Left cardiac atrium (tissue), 4 donors: ENCODE measurements at places on chromosomes 16 and 17.

- no peak for DNase-seq
Observed at GRCh38 chr16:23711785-23712184, 1.2 kb downstream of the ERN2 start.

- DNase-seq: no peak
Observed at GRCh38 chr16:12553191-12553590, 250.5 kb downstream of the CPPED1 start.

DNA sequence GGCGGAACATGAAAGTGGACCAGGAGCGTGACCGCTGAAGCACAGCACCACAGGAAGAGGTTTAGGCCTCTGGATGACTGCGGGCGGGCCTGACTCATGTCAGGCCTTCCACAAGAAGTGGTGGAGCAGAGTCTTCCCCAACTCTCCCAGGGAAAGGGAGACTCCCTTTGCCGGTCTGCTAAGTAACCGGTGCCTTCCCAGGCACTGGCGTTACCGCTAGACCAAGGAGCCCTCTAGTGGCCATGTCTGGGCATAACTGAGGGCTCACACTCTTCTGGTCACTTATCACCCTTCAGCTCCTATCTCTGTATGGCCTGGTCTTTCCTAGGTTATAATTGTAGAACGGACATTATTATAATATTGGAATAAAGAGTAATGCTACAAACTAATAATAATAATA, 1931.9 kb downstream of the TP53TG3F start:
- DNase-seq: peak; percentile 43

DNA sequence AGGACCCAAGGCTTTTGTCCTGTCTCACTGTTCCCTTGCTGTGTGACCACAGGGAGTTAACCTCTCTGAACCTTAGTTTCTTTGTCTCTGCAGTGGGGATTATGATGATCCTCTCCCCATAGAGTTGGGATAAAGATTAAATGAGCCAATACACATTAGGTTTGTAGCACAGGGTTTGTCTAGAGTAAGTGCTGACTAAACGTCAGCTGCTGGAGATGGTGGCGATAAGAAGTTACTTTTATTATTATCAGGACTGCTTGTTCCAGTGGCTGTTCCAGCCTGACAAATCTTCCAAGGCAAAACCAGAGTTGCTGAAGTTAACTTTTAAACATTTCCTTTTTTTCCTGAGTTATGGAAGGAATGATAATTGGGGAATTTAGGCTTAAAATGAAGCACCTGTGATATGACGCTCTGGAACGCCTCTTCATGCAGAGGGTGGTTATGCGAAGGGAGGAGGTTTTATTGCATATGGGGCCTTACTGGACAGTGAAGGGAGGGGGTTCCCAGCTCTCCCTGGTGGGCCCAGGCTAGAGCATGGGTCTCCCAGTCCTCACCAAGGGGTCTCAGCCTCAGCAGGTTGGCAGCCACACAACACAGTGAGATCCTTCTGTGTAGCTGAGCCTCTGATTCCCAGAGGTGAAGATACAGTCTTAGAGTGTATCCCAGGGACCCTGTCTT, 35.8 kb downstream of the PLCG2 start:
- DNase-seq: no peak

GRCh38 chr16:27221576-27222248, 18.4 kb downstream of the KDM8 start:
- DNase-seq: no peak

DNA sequence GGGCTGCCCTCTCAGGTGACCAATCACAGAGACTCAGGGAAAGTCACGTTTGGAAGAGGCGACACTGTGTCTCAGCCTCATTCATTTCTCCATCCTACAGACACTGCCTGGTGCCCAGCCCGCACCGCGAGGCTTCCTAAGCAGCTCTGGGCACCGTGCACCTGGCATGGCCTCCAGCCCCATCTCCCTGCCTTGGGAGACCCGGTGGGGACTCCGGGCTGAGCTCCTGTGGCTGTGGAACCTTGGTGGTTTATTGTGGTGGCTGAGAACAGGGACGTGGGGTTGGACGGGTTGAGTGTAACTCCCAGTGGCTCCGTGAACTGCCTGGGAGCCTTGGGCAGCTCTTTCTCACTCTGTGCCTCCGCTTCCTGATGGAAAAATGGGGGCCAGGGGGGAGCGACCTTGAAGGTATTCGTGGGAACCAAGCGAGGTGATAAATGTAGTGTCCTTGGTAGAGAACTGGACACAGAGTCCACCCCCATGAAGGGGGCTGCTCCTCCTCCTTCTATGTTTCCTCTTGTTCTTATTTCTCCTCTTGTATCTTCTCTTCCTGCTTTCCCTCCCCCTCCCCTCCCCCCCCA, 215.4 kb downstream of the SEC14L1 start:
- no peak for DNase-seq

DNA sequence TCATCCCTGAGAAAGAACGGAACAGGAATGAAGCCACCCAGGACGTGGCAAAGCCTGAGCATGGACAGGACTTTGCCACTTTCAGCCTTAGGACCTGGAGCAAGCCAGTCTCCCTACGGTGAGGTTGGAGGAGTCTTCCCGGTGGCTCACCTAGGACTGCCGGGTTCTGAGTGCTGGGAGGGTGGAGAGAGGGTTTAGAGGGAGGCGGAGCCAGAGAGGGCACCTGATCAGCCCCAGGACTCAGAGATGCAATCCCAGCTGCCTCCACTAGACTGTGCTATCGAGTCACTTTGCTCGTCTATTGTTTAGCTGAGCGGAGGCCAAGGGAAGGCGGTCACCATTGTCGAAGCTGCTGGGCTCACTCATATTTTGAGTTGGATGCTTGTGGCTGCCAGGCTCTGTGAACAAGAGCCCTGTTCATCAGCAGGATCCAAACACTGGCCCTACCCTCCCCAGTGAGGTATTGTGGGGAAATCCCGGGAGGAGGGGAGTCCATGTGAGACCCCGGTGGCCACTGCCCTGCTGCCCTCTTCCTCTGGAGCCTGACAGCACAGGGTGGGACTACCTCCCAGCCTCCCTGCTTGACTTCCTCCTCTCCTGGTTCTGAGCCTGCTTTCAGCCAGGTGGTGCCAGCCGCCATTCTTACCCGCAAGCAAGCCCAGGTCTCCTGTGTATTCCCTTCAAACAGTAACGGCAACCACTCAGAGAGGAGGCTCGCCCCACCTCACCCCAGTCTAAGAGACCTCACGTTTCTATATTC, 7.0 kb downstream of the KRT14 start:
- DNase-seq: peak; percentile 71

DNA sequence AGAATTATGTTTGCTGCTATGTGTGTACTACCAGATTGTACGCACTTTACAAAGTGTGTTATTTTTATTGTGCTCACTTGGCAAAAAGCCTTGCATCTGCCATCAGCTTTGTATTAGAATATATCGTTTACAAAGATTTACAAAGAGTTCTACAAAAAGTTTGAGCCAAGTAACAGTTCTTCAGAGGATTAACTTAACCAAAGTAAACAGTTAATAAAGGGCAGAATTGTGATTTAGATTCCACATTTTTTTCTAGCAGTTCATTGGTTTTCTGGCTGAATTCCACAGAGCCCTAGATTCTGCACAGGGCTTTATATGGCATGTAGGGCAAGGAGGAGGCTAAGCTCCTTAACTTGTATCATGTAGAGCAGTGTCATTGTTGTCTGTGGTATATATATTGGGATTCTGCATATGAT, 29.4 kb downstream of the UTP18 start:
- no peak for DNase-seq

GRCh38 chr17:32525122-32525521, 38.3 kb downstream of the CDK5R1 start:
- DNase-seq: no peak

DNA sequence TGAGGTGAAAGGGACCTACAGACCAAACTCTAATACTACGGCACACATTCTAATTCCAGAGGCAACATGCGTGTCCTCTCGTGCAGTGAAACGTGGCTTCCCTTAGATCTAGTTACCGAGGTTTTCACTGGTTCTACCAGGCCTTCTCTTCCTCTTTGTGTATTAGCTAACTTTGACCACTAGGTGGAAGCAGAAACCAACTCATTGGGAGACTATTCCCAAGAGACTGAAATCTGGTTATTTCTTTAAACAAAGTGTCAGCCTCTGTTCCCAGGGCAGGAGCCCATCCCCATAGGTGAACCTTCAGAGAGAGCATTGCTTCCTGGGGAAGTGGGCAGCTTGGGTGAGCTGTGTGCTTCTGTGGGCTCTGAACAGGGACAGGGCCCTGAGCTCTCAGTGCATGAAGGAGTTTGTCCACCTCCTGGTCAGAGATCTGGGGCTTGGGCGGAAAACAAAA, 19.7 kb upstream of the RCVRN start:
- no peak for DNase-seq

GRCh38 chr16:57669476-57670162, 1.5 kb downstream of the ADGRG3 start:
- no peak for DNase-seq

- DNase-seq: no peak
Observed at GRCh38 chr16:81367821-81368220, 53.1 kb downstream of the GAN start.

- DNase-seq: peak; percentile 81
Observed at GRCh38 chr16:87461466-87461991, 31.3 kb downstream of the ZCCHC14 start.

- DNase-seq: peak; percentile 44
Observed at GRCh38 chr17:732902-733720, 715 bp downstream of the TLCD3A start.

DNA sequence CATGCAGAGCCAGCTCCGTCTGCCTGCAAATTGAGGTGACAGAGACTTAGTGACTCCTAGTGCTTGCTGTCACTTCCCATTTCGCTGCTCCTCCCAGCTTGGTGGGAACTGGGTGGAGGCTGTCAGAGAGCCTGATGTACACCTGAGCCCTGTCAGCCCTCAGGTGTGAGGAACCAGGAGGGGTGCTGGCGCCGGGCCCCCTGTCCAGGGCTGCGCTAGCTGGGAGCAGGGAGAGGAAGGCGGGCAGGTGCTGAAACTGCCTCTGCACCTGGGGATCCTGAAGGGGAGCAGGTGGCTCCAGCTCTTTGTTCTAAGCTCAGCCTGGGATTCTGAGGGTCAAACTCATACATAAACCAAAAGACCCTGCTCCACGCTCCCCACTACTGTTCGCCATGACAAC, 10.8 kb upstream of the WSCD1 start:
- no peak for DNase-seq

GRCh38 chr16:17103216-17103615, 367.5 kb downstream of the XYLT1 start:
- DNase-seq: no peak

DNA sequence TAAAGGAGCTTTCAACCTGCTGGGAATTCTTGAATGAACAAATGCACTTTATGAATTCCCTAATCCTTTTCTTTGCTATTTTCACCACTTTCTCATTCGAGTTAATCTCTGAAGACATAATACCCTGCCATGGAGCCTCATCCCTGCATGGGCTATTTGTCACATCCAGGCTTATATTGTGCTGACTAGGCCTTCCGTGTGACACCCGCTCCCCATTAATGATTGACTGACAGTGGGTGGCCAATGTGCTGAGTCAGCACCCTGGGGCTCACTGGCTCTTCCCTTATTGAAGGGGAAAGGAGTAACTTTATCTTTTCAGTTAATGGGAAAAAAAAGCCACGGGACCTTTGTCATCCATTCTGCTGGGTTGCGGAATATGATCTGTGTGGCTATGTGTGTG, 1024.8 kb upstream of the EEF2KMT start:
- no peak for DNase-seq

- no peak for DNase-seq
Observed at GRCh38 chr16:89936034-89936433, 12.5 kb upstream of the DEF8 start.

DNA sequence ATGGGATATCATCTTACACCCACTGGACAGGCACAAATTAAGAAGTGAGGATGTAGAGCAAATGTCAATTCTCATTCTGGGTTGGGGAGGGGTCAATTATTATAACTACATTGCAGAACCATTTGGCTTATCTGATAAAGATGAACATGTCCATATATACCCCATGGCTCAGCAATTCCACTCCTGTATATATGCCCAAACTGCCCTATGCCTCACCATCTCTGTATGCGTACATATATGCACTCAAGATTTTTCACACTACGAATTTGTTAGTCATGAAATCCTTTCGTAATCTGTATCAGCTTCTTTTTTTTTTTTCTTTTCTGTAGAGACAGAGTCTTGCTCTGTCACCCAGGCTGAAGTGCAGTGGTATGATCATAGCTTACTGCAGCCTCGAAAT, 20.8 kb upstream of the CNEP1R1 start:
- no peak for DNase-seq

DNA sequence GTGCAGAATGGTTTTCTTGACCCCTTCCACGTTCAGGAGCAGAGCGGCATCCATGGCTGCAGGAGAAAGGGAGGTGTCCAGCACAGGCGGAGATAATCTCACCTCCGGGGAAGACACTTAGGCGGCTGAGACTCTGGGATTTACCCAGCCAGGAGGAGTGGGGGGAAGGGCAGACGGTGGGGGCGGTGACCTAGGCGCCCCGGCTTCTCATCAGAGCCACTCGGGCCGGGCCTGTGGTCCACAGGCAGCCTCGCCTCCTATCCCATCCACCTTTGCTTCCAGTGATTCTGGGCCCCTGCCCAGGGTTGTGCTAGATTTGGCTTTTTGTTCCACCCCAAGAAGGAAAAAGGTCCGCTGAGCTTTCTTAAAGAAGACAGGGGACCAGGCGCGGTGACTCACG, at the start of gene AIPL1:
AIPL1 (minus strand) TSS at position 71 of the 400 bp plus-strand sequence; CDS start at position 54, 17 bp downstream.
- no peak for DNase-seq

- no peak for DNase-seq
Observed at GRCh38 chr16:474420-475122, 49.1 kb downstream of the RAB11FIP3 start.

DNA sequence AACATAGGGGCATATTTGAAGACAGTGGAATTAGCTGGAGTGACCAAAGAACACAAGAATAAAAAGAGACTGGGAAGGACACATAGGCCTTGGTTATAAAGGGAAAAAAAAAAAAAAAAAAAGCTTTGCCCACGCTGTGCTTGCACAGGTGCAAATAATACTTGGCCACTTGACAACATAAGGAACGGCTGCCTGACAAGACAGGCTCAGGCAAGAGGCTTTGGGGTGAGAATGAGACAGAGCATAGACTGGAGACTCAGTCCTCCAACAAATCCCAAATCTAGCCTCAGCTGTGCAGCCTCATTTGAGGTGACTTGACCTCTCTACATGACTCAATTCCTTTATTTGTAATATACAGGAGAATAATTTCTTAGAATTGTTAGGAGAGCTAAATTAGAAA, 332.8 kb upstream of the DYNLRB2 start:
- no peak for DNase-seq

DNA sequence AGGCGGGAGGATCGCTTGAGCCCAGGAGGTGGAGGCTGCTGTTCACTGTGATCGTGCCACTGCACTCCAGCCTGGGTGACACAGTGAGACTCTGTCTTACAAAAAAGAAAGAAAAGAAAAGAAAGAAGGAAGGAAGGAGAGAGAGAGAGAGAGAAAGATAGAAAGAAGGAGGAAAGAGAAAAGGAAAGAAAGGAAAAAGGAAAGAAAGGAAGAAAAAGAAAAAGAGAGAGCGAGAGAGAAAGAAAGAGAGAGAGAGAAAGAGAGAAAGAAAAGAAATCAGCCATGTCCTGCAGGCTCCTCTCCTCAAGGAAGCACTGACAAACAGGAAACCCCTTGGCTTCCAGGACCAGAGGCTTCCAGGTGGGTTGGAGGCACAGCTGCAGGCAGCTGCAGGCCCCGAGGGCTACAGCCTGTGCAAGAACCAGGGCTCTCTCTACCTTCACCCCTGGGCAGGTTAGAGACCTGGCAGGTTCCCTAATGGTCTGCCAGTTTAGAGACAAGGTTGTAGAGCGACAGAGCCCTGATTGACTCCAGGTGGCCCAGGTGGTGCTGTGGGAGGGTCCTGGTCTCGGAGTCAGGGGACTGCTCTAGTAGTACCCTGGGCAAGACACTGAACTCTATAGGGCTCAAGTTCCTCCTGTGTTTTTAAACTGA, 53.8 kb downstream of the PECAM1 start:
- DNase-seq: no peak
